ENCODE measurements at places on chromosomes 7 and 10.

DNA sequence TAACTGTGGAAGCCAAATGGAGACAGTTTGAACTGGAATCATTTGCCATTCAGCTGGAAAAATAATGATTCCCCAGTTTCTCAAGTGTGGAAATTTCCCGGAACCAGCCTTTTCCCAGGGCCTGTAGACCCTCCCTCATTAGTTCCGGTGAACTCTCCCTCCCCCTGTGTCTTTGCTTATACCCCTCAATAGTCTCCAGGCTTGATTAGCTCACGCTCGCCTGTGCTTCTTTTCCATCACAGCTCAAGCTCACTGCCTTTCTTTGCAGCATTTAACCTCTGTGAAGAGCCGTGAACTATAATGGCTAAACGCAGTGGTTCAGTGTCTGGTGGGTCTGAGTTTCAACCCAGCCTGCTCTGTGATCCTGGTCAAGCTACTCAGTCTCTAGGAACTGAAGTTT lies 690.8 kb downstream of the INHBA start:
- DNase-seq = no peak

DNA sequence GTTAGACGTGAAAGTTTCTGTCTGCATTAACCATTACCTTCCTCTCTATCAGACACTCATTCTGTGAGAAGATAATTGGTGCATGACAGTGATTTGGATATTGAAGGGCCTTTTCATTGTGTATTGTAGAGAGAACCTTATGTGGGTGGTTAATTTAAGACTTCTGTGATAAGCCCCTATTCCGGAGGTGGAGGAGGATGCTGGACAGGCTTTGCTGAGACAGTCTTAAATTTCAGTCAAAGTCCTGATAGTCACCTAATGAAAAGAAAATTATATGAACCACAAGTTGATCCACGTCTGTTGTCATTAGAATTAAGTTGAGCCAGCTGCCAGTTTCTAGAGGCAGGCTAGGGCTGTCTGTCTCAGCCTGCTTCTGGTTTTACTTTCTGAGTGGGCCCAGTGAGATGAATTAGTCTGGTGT lies 62.9 kb downstream of the CELF2 start:
- DNase-seq = no peak

GRCh38 chr10:50416881-50417280 lies 165.6 kb upstream of the ASAH2 start:
- DNase-seq = peak; percentile 33

DNA sequence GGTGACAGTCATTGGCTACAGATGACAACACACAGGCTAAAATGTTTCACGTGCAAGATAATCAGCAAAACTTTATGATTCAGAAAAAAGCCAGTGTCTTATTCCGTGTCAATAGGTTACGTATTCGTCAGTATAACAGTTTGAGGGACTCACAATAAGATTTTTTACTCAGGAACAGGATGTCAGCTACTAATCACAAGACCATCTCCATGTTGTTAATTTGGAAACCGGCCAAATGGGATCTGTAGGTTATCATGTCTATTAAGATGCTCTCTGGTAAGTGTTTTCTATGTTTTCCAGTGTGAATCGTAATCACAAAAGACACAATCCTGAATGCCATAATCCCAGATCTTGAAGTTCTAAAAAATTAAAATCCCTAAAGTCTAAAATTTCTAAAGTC lies 197.3 kb downstream of the ETV1 start:
- no peak for DNase-seq

GRCh38 chr10:132879408-132880127 lies 62.8 kb downstream of the CFAP46 start:
- no peak for DNase-seq

DNA sequence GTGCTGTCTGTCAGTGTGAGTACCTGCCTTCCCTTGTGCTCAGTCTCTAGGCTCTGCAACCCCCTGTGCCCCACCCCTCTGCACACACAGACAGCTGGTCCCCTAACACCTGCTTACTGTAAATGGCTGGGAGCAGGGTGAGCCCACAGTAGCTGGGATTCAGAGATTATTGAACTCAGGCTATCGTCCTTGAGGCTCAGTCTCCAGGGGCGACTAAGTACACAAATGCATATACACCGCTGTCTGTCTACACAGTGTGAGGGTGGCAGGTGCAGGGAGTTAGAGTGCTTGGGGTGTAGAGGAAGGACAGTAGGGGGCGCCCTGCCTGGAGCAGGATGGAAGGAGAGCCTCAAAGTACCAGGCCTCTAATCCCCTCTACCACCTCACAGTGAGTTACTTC lies 12.9 kb downstream of the UPP1 start:
- no peak for DNase-seq

GRCh38 chr7:34523226-34523918 lies 134.6 kb upstream of the NPSR1 start:
- DNase-seq = no peak

- DNase-seq = peak; percentile 76
These were observed 43.8 kb downstream of the CYTH3 start for GRCh38 chr7:6228361-6229229.

DNA sequence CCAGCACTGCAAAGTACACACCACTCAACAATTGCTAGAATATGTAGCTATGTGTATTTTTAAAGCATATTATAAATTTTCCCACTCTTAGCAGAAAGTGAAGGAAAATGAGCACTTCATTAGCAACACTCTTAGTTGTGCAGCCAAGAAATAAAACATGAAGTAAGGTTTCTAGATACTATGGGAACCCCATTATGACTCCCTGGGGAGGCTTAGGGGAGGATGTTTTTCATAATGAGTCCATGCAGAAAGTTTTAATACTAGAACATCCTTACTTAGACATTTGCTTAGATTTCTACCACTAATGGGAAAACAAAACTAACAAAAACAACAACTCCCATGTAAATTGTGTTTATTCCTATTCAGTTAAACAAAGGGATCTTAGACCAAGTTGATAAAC lies 148.4 kb upstream of the HDAC9 start:
- no peak for DNase-seq

- no peak for DNase-seq
These were observed 499.3 kb downstream of the GLRX3 start for GRCh38 chr10:130635528-130635927.

DNA sequence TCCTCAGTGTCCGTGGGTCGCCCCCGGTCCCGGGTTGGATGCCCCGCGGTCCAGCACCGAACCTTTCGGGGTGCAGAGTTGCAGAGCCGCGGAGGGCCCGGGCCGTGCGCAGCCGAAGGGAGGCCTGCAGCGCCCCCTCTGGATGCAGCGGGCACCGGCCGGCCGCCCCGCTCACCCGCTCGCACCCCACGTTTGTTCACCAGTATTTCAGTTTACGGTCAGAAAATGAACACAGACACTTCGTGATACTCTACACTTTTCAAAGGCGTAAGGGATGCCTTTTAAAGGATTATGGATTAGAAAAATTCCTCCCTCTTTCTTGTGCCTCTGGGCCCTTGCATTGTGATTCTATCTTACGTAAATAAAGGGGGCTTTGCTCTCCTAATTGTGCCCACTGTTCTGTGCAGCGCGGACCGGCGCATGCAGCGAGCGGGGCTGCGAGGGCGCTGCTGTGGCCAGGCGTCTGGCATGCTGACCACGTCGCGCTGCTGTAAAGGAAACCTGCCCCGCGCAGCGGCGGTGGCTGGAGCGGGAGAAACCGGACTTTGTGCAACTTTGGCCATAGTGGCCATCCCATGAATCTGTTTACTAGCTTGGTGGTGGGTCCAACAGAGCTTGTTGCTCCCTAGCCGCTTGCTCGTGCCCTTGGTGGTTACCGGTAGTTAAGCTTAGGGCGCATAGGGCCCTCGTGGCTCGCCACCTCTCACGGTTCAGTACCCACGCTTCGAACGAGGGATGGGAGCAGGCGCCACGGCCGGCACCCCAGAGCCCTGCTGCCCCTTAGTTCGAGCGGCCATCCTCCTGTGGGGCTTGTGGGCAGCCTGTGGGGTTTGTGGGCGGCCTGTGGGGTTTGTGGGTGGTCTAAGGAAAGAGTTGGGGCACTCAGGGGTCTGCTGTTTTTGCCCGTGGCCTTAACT lies 739 bp upstream of the MEST start:
- peak; percentile 43 for DNase-seq

GRCh38 chr7:9939176-9939575 lies 1034.5 kb upstream of the PHF14 start:
- DNase-seq = no peak

DNA sequence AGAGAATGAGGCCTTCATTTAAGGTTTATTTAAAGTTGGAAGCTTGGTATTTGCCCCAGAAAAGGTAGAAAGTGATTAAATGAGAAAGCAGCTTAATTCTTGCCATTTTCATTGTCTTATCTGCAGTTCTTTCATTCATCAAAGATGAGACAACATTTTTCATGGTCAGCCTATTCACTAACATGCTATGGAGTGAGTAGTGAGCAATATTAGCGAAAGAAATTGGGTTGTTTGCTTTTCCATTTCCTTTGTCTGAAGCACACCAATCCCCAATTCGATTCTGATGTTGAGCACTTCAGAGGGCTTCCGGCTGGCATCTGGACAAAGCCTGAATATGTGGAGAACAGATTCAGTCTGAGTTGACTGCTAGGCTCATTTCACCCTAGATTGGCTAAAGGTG lies 317.2 kb downstream of the BBS9 start:
- peak; percentile 32 for DNase-seq

DNA sequence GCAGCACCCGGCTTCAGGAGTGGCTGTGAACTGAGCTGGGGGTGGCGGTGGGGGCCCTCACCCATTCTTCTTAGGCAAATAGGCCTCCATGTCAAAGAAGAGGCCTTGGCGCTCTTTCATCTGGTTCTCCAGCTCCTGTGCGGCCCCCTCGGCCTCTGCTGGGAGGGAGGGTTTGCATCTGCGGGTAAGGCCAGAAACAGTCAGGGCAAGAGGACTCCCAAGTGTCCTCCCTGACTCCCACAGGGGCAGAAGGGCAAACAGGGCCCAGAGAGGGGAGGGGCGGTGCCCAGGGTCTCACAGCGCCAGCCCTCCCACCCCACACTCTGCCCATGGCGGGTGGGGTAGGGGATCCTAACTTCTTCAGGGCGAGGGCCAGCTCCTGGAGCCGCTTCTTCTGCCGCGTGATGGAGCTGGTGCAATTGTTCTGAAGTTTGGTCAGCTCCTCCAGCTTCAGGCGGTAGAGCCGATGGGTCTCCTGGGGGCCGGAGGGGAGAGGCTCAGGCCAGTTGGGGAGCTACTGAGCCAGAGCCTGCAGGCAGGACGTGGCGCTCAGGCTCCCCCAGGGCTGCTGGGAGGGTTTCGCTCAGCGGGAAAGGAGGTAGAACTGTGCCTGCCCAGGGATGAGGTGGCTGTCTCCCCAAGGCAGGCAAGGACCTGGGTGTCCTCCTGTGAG lies 2.2 kb downstream of the TMEM120A start:
- no peak for DNase-seq

GRCh38 chr7:29397398-29397797 lies 166.2 kb upstream of the PRR15 start:
- no peak for DNase-seq

DNA sequence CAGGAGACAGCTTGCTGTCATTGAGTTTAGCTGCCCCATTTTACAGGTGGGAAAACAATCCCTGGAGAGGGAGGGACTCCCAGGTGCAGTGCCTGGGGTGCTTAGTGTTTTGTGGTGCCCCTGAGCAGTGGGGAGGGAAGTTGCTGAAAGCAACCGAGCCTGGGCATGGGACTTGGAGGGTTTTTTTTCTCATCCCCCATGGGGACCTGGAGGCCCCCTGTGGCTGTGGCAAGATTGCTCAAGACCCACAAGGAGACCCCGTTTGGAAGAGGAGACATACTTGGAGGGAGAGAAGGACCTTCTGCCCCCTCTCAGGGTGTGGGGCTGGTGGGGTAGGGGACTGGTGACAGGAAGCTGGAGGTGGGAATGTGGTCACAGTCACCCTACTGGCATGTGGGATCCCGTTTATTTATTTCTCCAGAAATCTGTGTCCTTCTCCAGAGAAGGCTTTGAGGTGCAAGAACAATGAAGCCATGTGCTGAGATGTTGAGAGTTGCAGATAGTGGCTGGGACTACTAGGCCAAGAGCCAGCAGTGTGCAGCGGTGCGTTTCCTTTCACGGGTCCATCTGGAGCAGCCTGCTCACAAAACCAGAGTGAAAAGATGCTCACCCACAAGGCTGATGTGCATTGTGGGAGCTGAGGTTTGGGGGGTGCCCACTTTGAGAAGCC lies 21.5 kb downstream of the ZMIZ1 start:
- DNase-seq = no peak

GRCh38 chr7:155738652-155739537 lies 73.4 kb downstream of the SHH start:
- DNase-seq = peak; percentile 88

DNA sequence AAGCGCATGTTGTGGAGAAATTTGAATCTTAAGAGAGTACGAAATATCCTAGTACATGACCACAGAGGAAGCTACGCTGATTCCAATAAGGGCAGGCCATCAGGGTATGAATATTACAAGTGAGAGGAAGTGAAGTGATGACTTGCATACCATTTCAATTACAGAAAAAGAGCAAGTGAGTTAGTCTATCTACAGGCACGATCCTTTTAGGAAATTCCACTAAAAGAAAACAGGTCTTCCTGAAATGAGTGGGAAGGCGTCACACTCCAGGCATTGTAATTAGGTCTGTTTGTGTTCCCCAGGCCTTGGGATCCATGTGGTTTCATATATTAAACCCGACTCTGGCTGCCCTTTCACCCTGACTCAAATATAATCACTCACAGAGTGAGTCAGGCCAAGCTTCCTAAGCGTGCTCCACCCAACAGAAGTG lies 152.5 kb downstream of the SEMA3A start:
- DNase-seq = peak; percentile 50
